Dermis blood vessel endothelial cell (primary cell): ENCODE measurements at places on chromosomes 16 and 17. TPM values are rescaled to one million over a fixed set of nuclear protein-coding genes. Genes with fewer than 3 reads are reported as not detected.

The PABPN1L gene
- not detected in 2 replicates for total RNA-seq

- DNase-seq, result no peak
These were observed 4.1 kb downstream of the NETO2 start for GRCh38 chr16:47139561-47140185.

GRCh38 chr16:11097094-11097786, 152.9 kb downstream of the CLEC16A start:
- DNase-seq, result peak; percentile 45

DNA sequence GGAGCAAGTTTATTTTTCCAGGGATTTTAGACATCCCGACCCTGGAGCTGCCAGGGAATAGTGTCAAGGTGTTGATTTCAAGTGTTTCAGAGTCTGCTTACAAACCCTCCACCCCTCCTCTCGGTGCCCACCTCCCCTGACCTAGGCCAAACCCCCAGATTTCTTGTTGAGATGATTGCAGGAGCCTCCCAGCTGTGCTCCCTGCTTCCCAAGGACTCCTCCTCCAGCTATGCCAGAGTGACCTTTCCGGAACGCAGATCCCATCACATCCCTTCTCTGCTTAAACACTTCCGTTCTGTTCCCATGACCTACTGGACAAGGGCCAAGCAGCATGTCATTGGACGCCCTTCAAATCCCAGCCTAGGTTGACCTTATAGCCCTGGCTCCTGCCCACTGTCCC, 23.7 kb upstream of the CDH1 start:
- peak; percentile 39 for DNase-seq
